ENCODE measurements at places on chromosomes 3 and 15.

DNA sequence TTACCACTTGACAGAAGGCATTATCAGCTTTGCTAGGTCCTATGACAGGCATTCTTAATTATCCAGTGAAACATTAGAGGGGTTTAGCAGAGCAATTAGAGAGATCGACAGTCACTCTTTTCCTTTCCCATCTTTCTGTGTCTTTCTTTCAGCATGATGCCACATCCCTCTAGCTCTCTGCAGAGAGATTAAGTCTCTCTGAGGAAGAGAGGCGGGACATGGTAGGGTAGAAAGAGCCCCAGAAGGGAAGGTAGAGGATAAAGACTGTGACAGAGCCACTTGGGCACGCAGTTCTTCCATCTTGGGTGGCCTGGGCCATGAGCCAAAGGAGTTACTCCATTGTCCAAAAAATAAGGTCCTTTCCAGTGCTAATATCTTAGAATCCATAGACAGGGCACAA lies 55.8 kb downstream of the HHLA2 start:
- no peak for DNase-seq

DNA sequence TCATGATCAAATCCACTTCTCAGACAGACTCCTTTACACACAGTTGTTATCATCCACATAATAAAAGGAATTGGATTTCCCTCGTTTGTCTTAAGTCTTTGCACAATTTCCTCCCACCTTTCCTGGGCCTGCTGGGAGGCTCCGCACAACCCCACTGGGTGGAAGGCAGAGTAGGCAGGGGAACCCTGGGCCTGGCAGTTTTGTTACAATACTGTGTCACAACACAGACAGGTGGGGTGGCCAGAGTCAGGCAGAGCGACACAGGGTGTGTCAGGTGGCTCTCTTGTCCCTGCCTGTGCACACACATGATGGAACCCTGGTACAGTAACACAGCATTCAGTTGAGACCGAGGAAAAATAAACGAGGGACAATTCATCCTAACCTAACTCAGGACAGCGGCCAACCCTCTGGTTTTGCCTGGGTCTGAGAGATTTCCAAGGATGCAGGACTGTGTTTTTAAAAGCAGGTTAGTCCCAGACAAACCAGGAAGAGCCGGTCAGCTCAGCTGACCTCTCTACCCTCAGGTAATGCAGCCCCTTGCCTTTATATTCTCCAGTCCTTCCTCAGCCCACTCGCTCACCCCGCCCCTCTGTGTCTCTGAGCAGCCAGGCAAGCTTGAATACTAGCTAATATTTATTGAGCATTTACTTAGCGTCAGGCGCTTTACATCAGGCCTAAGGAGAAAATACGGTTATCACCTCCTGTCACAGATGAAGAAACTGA lies 8.8 kb upstream of the FAM174B start:
- no peak for DNase-seq

- no peak for DNase-seq
Observed at GRCh38 chr3:23276913-23277658, 74.0 kb downstream of the UBE2E2 start.

GRCh38 chr15:35304389-35304788 lies 219.3 kb upstream of the NANOGP8 start:
- no peak for DNase-seq

GRCh38 chr3:53354945-53355498 lies 7.7 kb upstream of the DCP1A start:
- no peak for DNase-seq

- DNase-seq, result no peak
Observed at GRCh38 chr3:144151983-144152382, 180.4 kb downstream of the DIPK2A start.

- DNase-seq, result no peak
Observed at GRCh38 chr3:171760477-171760876, 49.8 kb downstream of the PLD1 start.

GRCh38 chr3:105067361-105067760 lies 299.3 kb upstream of the ALCAM start:
- no peak for DNase-seq

GRCh38 chr3:69197922-69198530 lies 75.6 kb upstream of the LMOD3 start:
- peak; percentile 70 for DNase-seq
